Stimulated activated CD4-positive, alpha-beta T cell treated with anti-CD3 and anti-CD28 coated beads, Interleukin-1b, Interleukin-23, amount 100 ng/mL, for 1 hour (primary cell): ENCODE measurements at places on chromosomes 2 and 18.

DNA sequence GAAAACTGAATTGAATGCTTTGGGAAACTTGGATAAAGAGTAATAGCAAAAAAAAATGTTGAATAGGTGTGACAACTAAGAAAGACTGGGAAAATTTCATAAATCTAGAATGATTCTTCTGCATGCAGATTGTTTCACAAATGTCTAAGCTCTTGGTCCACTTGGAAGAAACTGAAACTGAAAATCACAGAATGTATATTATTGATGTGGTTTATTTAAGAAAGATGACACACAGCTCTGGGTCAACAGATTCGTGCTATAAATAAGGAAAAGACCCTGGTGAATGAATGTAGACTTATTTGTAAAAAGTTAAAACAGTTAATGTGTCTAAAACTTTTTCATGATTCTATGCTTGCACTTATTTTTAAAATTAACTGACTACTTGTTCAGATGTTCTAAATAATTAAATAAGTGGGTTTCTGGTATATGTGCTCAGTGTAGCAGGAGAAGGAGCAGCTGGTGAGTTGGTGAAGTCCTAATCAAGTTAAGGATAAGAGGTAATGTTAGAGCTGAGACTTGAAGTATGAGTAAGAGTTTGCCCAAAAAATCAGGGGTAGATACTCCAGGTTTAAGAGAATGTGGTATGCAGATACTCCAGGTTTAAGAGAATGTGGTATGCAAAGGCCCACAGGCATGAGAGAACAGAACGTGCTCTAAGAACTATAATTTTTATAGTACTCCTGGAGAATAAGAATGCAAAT is 24.5 kb downstream of the UGP2 start:
- no peak for DNase-seq

DNA sequence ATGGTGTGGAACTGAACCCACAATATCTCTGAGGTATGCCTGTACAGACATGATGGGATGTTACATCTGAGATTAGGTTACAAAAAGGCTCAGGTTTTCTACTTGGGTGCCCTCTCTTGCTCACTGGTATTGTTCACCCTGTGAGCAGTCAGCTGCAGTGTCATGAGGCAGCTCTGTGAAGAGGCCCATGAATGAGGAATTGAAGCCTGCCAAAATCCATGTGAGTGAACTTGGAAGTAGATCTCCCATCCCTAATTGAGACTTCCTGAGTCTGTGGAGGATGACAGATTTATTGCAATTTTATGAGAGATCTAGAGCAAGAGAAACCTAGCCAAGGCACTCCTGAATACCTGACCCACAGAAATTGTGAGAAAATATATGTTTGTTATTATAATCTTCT is 404.9 kb upstream of the ZEB2 start:
- no peak for DNase-seq

DNA sequence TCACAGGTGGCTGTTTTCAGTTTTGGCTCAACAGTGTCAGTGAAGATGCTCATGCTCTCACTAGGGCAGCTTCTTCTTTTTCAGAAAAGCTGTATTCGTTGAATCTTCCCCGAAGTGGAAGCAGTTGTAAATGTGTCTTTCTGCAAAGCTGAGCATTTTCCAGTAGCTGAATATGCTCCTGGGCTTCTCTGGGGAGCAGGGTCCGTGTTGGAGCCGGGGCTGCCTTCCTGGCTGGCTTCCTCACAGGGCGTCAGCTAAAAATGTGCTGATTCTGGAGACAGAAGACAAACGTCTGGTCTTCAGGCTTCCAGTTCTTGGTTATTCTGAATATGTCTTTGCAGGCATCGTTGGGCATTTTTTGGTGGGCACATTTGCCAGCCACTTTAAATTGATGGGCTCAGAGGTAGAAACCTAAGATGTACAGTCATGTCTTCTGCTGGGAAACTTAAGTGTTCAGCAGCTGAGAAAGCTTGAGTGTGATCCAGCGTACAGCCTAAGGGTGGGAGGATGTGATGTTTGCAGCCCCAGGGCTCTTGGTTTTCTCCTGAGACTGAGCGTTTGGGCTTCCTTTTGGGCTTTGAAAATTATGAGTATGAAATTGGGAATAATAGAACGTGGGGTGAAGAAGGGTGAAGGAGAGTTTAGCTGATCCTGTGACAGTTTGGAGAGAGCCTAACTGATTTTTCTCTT is 19.0 kb downstream of the SETBP1 start:
- no peak for DNase-seq

GRCh38 chr2:209348433-209348832 is 75.4 kb upstream of the MAP2 start:
- DNase-seq: no peak

DNA sequence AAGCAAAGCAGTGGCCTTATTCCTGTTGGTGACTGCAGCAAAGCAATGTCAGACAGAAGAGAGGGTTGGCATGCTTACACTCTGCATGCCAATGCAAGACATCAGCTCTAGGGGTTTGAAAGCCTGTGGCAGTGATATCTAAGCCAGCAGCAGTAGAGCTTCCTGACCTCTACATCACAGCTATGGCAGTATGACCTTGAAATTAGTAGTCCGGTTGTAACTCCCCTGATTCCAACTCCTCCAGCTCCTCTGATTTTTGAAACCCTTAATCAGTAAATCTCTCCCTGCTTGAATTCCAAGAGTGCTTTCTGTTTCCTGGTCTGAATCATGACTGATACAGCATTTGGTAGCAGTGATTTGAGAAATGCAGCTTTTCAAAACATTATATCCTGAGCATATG is 60.0 kb upstream of the LRP1B start:
- no peak for DNase-seq

DNA sequence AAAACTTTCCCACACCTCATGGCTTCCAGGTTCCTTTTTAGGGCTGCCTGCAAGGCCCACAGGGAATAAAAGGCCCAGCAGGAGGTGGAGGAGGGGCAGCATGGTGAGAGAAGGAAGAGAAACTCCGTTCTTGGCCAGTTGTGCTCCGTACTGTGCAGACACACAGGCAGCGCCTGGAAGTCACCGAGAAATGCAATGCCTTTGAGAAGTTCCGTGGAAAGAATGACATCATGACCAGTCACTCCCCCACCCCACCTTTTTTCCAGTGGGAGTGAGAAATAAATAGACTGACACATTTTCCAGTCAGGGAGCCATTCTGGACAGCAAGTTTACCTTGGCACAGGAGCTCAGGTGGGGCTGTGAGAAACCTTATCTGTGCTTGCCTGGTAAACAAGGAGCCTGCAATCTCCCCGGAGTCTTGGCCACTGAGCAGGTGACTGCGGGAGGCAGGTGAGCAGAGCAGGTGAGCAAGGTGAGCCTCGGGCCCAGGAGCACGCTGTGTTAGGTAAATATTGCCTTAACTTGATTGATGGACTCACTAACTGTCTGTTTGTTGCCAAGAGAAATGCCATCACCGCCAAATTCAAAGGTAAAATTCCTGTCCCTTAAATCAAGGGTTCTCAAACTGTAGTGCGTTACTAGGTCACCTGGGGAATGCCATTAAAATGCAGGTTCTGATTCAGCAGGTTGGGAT is 13.5 kb upstream of the LBH start:
- no peak for DNase-seq

DNA sequence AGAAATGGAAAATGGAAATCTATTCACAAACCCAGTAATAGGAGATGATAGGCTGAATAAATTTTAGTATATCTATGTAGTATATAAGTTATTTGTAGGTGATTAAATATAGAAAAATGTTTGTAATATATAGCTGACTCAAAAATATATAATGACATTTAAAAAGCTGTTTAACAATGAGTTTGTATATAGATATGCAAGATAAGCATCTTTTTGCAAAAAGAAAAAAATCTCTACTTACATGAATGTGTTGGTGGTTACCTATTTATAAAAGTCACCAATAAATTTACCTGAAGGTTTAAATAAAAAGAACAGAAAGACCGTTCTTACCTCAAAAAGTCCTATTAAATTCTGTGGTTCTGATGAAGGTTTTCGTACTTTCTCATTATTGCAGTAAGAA is 71.3 kb downstream of the LRPPRC start:
- no peak for DNase-seq

- no peak for DNase-seq
Observed at GRCh38 chr2:111143107-111143842, 22.6 kb downstream of the BCL2L11 start.

DNA sequence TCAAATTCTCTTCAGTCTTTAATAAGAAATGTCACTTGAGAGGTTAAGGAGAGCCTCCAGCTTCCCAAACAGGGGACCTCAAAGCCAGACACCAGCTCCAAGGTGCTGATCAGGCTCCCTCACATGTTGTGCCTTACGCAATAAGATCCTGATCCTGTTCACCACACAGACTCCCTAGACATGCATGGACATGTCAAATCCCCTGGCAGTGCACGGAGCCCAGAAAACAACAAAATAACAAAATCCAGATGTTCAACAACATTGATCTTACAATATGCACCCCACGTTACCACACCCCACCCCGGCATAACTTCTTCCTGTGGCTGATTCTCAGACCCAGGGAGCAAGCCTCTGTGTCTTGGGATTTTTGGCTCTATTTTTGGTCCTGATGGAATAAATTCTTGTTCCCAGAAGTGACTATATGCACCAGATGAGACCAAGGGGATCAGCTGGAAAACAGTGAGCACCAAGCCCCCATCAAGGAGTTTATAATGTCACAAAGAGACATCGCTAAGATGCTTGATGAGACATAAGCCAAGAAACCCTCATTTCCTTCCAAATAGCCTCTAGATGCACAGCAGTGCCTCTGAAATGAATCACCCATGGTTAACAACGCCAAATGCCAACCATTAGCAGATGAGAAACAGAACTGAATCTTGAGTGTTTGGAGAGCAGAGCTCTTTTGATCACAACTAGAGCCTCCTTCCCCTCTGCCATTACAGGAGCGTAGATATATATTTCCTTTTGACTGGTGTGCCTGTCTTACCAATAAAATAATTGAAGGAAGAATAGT is 198.2 kb downstream of the PRKCE start:
- no peak for DNase-seq

DNA sequence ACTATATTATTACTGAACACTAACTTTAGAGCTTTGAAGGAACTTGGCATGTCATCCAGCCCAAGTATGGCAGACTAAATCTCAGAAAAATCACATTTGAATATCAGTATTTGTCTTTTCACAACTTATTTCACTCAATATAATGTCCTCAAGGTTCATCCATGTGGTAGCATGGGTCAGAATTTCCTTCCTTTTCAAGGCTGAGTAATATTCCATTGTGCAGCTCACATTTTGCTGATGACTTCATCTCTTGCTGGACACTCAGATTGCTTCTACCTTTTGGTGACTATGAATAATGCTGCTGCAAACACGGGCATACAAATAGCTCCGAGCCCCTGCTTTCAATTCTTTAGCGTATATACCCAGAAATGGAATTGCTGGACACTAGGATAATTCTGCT is 46.7 kb downstream of the RPL31 start:
- DNase-seq: no peak

DNA sequence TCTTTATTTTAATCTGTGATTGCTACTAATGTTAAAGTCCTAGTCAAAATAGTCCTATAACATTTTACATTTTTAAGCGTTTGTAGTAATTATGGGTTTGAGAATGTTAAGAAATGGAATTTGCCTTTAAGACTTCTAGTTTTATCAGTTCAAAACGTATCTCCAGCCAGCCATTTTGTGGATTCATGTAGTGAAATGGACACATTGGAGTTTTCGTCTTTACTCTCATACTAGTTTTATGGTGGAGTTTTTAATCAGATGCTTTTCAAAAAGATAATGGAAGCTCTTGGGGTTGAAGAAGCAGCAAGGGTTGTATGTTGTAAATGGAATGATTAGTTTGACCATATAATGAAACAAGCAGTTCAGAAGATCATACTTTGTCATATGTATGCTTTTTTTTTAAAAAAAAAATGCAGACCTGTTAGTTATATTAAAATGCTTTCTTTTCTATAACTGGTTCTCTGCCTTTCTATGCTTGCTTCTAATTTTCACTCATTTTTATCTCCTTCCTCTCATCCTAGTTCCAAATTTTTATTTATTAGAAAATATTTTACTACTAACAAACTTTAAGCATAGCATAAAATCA is 16.6 kb downstream of the VAPA start:
- no peak for DNase-seq

- no peak for DNase-seq
Observed at GRCh38 chr2:132984731-132985130, 314.7 kb upstream of the LYPD1 start.

- no peak for DNase-seq
Observed at GRCh38 chr2:197137231-197137630, 173.3 kb downstream of the ANKRD44 start.

- no peak for DNase-seq
Observed at GRCh38 chr2:99772591-99773331, 282.9 kb upstream of the REV1 start.

DNA sequence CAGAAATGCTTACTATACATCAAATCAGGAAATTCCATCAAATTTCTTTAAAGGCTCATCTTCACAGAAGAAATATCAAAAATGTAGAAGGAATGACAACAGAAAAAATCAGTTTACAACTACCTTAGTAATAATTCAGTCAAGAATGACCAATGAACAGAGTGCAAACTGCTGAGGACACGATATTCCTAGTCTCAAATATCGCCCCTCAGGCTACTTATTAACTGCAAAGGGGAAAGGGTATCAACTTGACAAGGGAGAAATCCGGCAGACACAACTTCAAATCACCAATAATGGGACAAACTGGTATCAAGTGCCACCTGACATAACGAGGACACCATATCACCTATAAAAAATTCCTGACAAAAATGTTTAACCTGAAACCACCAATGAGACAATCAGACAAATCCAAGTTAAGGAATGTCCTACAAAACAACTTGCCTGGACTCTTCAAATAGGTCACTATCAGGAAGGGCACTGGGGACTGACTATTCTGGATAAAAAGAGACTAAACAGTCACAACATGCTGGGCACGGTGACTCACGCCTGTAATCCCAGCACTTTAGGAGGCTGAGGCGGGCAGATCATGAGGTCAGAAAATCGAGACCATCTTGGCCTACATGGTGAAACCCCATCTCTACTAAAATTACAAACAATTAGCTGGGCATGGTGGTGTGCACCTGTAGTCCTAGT is 12.8 kb downstream of the COX7A2L start:
- no peak for DNase-seq

- no peak for DNase-seq
Observed at GRCh38 chr2:131572175-131572574, 44.5 kb downstream of the CCDC74A start.

- DNase-seq: no peak
Observed at GRCh38 chr2:39595116-39595515, 70.6 kb upstream of the TMEM178A start.

GRCh38 chr18:36284671-36285295 is 12.7 kb upstream of the FHOD3 start:
- DNase-seq: no peak

- DNase-seq: no peak
Observed at GRCh38 chr2:16832910-16833309, 167.3 kb upstream of the CYRIA start.

DNA sequence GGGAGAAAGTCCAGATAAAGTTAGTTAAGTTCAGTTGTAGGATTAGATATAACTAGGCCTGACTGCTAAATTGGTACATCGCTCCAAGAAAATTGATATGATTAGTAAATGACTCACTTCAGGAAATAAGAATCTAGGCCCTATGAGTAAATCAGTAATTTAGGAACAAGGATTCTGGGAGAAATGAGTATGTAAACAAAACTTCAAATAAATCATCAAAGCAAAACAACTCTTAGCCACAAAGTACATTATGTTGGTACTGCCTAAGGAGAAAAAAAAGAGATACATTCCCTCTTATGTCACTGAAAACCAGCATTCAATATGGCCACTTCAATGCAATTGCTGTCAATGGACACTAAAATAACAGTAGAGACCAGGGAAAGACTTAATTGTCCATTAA is 529.1 kb downstream of the ZNF804A start:
- DNase-seq: no peak

- DNase-seq: no peak
Observed at GRCh38 chr2:136582628-136583205, 182.6 kb upstream of the THSD7B start.

GRCh38 chr2:693606-694005 is 16.4 kb upstream of the TMEM18 start:
- DNase-seq: no peak
